ENCODE measurements at places on chromosomes 13 and 19.
A peak's percentile ranks its signal among the peaks of the same experiment; 100 is the strongest.

DNA sequence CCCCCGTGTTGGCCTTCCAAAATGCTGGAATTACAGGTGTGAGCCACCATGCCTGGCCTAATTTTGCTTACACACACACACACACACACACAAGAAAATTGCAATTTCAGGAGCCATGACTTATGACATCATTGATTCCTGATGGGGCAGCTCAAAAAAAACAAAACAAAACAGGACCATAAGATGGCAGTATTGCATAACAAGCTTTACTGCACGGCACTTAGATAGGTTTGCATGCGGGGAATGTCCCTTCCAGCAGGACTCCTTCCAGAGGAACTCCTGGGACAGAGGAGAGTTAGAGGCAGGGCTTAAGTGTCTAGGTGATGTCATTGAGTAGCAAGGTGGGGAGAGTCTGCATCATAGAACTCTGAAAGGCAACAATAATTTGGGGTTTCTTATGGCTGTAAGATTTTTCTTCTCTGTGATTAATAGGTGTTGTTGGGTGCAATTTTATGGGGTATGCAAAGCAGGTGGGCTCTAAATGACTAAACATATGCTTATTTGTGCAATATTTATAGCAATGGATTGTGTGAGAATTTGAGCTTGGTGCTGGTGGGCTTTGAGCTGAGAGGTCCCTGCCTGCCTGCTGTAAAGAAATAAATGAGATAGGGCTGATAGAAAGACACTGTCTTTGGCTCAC lies 9.0 kb upstream of the ACSBG2 start:
- DNase-seq = no peak

GRCh38 chr19:49097453-49098288 lies 12.4 kb downstream of the SNRNP70 start:
- peak; percentile 79 for DNase-seq

GRCh38 chr13:76512721-76513145 lies 373.5 kb downstream of the KCTD12 start:
- DNase-seq = no peak

GRCh38 chr19:6774821-6775707 lies 2.6 kb downstream of the VAV1 start:
- DNase-seq = no peak

DNA sequence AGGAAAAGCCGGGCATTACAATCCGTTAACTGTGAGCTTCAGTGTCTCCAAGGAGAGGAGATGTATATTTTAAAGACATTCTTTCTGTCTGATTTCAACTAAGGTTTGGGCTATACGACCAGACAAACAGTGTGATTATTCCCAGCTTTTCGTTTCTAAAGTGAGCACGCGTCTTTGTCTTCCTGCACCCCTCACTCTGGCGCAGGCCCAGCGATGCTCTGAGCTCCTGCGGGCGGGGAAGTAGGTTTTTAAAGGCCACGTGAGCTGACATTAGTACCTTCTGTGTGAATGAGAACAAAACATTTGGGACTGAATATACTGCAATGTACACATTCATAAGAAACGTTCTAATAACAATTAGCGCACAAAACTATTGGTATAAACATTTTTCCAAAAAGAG lies 15.3 kb upstream of the RANBP3 start:
- no peak for DNase-seq

- DNase-seq = no peak
Measured at GRCh38 chr13:78832461-78832860, 173.5 kb upstream of the OBI1 start.

DNA sequence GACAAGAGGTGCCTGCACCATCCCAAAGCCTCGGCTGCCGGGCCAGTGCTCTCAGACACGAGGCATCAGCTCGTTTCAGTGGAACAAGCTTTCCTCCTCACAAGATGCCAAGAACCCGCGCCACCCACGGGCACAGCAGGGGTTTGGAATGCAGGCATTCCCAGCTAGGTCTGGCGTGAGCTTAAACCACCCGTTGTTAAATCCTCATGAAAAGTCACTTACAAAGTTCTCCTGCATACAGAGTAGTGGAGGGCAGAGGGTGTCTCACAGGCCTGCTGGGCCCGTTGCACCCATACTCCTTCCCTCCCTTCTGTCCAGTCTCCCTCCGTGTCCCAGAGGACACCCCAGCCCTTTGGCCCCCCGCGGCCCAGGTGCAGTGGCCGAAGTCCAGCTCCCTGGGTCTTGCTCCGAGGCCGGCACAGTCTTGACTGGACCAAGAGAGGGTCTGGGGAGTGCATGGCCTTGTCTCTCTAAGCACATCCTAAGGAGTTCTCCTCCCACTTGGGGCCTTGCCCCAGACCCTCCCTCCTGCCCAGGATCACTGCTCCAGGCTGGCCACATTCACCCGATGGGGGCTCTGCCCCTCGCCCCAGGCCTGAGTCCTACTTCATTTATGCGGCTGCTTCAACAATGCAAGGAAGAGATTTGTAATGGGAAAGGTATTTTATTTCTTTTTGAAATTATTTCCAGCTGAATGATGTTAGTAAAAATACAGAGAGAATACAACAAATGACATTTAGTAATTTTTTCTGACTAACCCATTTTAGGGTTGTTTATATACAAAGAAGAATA lies 35.2 kb upstream of the GRTP1 start:
- DNase-seq = no peak

GRCh38 chr13:61358599-61358998 lies 57.0 kb downstream of the PCDH20 start:
- DNase-seq = no peak

DNA sequence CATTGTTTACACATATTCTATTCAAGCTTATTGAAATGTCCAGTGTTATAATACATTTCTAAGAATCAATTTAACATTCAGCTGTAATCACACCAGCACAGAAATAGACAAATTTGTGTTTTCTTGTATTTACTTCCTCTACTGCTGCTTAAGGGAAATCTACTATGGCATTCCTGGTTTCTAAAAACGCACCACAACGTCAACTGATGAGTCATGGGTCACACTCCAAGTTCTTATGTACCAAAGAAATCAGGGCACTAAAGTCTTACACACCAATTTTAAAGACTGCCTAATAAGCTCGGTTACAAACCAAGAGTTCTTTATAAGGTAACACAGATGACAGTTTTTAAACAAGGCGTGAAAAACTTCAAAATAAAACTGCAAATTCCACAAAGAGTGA lies 13.2 kb downstream of the LNX2 start:
- DNase-seq = no peak

DNA sequence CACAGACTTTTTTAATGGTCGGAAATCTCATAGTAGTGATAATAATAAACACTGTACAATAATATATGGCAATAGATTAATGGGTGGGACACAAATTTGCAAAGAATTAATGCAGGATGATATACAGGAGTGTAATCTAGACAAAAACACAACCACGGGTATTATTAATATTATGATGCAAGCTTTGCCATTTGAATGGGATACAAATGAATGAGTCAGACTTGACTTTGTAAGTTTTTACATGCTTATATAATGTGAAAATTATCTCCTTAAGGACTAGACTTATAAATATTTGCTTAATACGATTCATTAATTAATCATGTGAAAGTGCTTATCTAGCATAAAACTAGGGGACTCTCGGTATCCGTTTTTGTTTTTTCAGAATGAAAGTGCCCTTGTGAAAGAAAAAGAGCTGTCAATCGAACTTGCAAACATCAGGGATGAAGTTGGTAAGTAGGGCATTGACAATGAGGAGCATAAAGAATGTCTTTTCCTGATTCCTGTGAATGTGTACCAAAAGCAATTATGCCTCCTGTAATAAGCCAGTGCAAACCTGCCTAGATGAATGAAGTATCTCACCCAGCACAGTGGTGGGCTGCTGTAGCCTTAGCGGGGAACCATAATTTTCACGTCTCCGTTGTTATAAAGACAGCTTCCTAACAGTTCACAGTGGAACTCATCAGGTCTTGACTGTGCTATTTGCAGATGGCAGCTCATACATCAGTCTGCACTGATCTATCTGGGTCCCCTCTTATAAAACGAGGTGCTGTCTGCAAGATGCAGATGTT lies 155.7 kb downstream of the SLC7A1 start:
- no peak for DNase-seq

DNA sequence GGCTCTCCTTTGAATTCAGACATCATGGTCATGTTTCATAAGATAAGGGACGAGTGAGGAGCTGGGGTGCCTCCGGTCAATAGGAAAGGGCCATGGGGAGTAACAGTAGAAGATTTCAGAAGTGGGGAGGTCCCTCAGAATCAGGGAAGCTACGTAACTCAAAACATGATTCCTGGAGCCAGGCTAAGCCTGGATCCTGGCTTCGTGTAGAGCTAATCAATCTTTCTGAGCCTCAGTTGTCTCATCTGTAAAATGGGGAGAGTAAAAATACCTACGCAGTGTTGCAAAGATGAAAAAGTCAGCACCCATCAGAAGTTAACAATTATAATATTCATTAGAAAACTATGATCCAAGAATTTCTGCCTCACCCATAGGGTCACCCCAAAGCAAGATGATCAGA lies 106.5 kb downstream of the CACNA1A start:
- DNase-seq = no peak

- no peak for DNase-seq
Measured at GRCh38 chr13:112970552-112971287, 1.7 kb downstream of the MCF2L start.

GRCh38 chr19:23882493-23882892 lies 32.2 kb upstream of the ZNF726 start:
- no peak for DNase-seq

GRCh38 chr19:38917921-38918491 lies 6.0 kb upstream of the CCER2 start:
- DNase-seq = no peak

- no peak for DNase-seq
Measured at GRCh38 chr13:51920267-51920666, 58.5 kb downstream of the CCDC70 start.

DNA sequence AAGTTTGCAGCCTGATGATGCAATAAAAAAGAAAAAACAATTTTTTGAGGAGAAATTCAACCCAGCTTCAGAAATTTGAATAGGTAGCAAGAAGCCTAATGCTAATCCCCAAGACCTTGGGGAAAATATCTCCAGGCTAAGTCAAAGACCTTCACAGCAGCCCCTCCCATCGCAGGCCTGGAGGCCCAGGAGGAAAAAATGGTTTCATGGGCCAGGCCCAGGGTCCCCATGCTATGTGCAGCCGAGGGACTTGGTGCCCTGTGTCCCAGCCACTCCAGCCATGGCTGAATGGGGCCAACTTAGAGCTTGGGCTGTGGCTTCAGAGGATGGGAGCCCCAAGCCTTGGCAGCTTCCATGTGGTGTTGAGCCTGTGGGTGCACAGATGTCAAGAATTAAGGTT lies 210.3 kb downstream of the SUCLA2 start:
- no peak for DNase-seq

GRCh38 chr13:74024314-74024713 lies 109.9 kb downstream of the KLF12 start:
- no peak for DNase-seq

- no peak for DNase-seq
Measured at GRCh38 chr13:22903301-22903700, 277.5 kb upstream of the SGCG start.

GRCh38 chr13:113026391-113026910 lies 57.4 kb downstream of the MCF2L start:
- no peak for DNase-seq

- no peak for DNase-seq
Measured at GRCh38 chr13:75907044-75907443, 270.9 kb downstream of the LMO7 start.

DNA sequence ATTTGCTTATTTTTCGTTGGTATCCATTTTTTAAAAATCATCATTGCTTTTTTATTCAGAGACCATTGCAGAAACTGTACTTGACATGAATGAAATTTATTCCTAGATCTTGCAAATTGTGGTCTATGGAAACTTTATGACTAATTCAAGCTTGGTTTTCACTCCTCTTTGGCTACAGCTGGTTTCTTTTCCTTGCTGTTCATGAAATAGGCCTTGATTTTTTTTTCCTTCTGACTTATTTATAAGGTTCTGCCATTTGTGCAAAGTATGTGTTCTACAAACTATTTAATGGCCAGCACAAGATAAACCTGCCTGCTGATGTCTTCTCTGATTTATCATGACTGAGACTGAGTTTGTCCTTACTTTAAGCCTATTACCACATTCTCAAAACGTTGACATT lies 764.0 kb upstream of the SLITRK5 start:
- no peak for DNase-seq

DNA sequence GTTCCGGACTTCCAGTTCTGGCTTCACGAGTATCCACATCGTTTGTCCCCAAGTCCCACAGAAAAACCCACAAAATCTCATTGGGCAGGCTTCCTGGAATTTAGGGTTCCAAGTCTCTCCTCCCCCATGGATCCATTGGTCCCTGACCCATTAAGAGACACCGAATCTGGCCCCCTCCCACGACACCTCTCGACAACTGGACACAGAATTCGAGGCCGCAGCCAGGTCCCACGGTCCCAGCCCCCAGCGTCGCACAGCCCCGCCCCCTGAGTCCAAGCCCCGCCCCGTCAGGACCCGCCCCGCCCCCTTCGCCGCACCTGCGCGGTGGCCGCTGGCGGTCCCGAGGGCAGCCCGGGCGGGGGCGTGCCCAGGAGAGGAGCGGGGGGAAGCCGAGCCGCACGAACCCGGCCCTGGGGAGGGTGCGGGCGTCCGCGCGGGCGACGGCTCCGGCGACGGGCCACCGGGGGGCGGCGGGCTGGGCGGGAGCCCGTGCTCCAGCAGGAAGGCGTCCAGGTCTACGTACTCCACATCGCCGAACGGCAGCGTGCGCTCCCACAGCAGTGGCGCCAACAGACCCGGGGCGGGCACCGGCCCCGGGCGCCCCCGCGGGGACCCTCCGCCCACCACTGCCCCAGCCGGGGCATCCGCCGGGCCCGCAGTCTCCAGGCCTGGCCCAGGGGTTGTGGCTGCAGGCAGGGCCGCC lies 1.8 kb downstream of the DBP start:
- DNase-seq = peak; percentile 80

- DNase-seq = no peak
Measured at GRCh38 chr19:35755131-35755549, 1.7 kb downstream of the HSPB6 start.

GRCh38 chr19:58033741-58034476 lies at the start of gene ZSCAN1:
TSS of gene ZSCAN1 (plus strand) at chr19:58034025. CDS start at chr19:58037837, 3,812 bp downstream.
- peak; percentile 22 for DNase-seq

- no peak for DNase-seq
Measured at GRCh38 chr13:107730813-107731212, 484.5 kb downstream of the LIG4 start.

GRCh38 chr13:73335210-73335609 lies 276.4 kb downstream of the KLF5 start:
- no peak for DNase-seq

- DNase-seq = no peak
Measured at GRCh38 chr19:7916955-7917266, 2.3 kb downstream of the TGFBR3L start.

- no peak for DNase-seq
Measured at GRCh38 chr13:21010621-21011020, 50.8 kb downstream of the LATS2 start.

- DNase-seq = no peak
Measured at GRCh38 chr13:110445722-110446574, 115.6 kb downstream of the RAB20 start.

- DNase-seq = no peak
Measured at GRCh38 chr13:98207416-98207815, 30.3 kb upstream of the RNF113B start.

- DNase-seq = no peak
Measured at GRCh38 chr19:33278023-33278402, 24.3 kb downstream of the CEBPA start.
